ENCODE measurements at places on chromosomes 4 and X. TPM values are rescaled to one million over a fixed set of nuclear protein-coding genes. Genes with fewer than 3 reads are reported as not detected.

DNA sequence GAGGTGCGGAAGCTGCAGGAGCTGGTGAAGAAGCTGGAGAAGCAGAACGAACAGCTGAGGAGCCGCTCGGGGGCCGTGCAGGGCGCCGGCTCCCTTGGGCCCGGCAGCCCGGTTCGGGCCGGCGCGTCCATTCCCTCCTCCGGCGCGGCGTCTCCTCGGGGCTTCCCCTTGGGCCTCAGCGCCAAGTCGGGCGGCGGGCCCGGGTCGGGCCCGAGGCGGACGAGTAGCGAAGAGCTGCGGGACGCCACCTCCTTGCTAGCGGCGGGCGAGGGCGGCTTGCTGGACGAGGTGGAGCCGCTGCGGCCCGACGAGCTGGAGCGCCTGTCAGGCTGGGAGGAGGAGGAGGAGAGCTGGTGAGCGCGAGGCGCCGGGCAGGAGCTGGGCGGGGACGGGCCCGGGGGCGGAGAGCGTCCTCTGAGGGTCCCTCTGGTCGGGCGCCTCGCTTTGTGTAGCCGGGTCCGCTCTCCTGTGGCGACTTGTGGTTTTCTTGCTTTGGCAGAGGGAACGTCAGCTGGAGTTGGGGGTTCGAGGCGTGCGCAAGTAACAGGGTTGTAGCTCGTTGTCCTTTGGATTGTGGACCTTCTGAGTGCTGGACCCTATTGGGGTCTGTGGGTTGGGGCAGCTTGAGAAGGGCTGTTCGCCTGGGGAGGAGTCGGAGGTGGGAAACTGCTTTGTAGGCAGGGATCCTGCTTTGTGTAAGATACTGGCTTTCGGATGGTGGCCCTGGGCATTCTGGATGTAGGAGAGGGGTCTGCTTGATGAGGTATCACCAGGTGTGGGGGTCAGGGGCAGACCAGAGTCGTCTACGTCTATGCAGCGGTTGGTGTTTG, 662 bp downstream of the SLAIN2 start:
- H3K27ac ChIP-seq, result peak overlapping the region; percentile 99
- H3K4me3 ChIP-seq, result peak overlapping the region; percentile 97

GRCh38 chr4:183299464-183299863, 20.6 kb downstream of the CLDN22 start:
- H3K27ac ChIP-seq, result no peak overlapping the region
- no peaks in the 10 kb centered on the region for H3K27me3 ChIP-seq
- H3K4me3 ChIP-seq, result no peak overlapping the region
- no peaks in the 10 kb centered on the region for H3K4me1 ChIP-seq

Gene ITGB1BP2
- 26.8 TPM for total RNA-seq

DNA sequence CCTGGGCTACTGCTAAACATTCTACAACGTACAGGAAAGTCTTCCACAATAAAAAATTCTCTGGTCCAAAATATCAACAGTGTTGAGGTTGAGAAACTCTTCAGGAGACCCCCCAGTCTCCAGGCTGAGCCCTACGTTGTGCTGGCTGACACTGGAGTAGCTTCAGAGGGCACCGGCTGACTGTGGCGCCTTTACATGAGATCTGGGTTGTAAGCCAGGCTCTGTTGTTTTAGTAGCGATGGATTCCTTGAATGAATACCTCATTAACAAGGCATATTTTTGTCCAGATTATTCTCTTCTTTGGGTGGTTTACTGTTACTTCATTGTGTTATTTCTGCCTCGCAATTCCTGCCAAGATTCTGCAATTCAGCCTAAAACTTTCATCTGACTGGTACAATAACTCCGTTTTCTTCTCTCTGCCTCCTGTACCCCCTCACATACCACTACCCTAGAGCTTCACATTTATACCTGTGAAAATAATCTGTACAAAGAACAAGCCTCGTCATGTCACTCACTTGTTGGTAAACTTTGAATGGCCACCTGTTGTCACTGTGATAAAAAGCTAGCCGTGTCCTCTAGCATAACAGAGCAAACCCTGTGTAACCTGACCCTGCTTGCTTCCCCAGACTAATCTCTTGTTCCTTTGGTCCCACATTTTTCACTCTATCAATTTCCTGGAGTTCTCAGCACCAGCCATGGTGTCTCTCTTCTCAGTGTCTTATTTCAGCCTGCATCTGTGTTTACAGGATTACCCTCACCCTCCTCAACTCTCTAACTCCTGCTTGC, 1476.1 kb upstream of the TENM3 start:
- H3K4me3 ChIP-seq, result no peak overlapping the region
- no peaks in the 10 kb centered on the region for H3K4me1 ChIP-seq

DNA sequence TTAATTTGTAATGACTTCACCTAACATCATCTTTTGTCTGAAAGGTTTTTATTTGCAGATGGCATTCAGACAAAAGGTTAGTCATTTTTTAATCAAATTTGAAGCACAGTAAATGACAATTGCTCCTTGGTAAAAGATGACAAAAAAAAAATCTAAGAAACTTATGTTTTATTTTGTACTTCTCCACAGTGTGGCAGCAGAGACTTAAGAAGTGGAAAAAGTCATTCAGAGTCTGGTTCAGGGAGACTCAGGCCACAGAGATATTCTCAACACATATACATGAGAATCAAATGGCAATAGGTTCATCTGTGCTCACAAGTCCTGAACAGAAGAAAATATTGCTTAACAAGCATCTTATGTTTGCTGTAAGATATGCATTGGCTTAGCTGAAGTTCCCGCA, 436.2 kb downstream of the KCNIP4 start:
- no peak overlapping the region for H3K4me3 ChIP-seq
- H3K27ac ChIP-seq, result no peak overlapping the region
- H3K4me1 ChIP-seq, result no peaks in the 10 kb centered on the region
- no peaks in the 10 kb centered on the region for H3K36me3 ChIP-seq
- H3K27me3 ChIP-seq, result no peaks in the 10 kb centered on the region
- no peak for ATAC-seq

- no peaks in the 10 kb centered on the region for H3K4me1 ChIP-seq
- ATAC-seq, result no peak
- no peak overlapping the region for H3K4me3 ChIP-seq
- H3K27ac ChIP-seq, result no peak overlapping the region
Observed at GRCh38 chrX:152245213-152245612, 106.8 kb upstream of the MAGEA10 start.

Measured in gastroesophageal sphincter (tissue), 4 donors.